ENCODE measurements at places on chromosomes 7 and 10.

DNA sequence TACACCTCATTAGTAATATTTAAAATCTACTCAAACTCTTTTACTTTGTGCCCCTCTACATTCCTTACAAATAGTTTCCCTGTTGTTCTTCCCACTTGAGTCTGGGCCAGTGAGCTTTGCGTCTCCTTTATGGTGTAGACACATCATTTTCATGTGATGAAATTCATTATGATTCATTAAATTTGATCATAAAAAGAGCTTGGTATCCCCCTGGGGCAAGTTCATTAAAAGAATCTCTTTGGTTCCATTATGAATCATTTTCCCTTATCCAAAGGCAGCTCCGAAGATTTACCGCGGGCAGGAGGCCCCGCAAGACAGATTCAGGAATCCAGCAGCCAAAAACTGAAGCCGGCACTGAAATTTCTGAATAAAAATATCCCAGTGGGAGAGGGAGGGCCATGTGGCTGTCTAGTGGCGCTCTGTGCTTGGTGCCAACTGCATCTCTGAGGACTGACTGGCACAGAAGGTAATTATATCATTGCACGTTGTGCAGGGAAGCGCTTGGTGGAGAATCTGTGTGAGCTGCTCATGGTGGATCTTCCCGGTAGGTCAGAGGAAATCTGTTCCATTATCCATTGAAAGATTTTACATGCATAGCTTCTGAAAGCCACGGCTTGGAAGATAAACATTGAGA, 151.4 kb upstream of the PITRM1 start:
- no peak for DNase-seq

- DNase-seq = no peak
Measured at GRCh38 chr10:69461243-69462025, 10.2 kb downstream of the TSPAN15 start.

DNA sequence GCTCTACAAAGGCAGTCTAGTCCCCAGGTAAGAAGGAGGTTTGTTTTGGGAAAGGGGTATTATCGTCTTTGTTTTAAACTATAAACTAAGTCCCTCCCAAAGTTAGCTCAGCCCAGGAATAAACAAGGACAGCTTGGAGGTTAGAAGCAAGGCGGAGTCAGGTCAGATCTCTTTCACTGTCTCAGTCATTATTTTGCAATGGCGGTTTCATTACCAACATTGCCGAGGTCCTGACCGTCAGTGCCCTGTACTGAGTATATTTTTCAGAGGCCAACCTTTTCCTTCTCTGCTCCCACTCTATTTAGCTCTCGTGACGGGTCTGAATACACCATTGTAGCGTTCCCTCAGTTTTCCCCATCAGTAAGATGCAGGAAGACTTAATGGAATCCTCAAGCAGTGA, 184.5 kb downstream of the PRKCQ start:
- DNase-seq = no peak

GRCh38 chr7:54874804-54875203, 115.8 kb upstream of the SEC61G start:
- no peak for DNase-seq

DNA sequence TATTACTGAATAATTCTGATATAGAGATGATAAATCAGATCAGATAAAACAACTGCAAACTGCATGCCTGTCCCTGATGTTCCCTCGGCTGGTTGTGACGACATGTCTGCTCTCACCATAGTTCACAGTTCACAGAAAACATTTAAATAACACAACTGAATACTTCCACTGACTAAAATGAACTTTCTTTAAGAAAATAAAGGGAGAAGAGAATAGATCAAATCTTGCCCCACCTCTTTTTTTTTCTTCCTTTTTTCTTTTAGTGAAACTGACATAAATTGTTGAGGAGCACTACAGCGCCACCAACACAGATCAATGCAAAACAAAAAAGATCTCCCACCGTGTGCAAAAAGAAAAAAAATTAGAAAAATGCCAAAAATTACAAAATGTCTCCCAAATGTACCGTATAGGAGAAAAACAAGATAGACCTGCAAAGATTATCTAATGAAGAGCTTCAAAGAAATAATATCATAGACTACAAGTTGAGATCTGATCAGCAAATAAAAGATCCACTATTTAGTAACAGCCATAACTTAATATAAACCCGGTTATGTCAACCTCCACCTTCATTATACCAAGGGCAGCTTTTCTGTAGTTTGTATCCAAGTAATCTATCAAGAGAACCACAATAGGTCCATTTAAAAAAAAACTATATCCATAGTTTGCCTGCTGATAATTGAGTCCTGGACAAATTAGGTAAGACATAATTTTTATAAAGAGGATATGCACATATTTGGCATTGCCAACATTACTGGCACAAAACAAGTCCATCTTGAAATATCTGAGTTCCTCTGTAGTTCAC, 30.7 kb upstream of the EPC1 start:
- no peak for DNase-seq

DNA sequence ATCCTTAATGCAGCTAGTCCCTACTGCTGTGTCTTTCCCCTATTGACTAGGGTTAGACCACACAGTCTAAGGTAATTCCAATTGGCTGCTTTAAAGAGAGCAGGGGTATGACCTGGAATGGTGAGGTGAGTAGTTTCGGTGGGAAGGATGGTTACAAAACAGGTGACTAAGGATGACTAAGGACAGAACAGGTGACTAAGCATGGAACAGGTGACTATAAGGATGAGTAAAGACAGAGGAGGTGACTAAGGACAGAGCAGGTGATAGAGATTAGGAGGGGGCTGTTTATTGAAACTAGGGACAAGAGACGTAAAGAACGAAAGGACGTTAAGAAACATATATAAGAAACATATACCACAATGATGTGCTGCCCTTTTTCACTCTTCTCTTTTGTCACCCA, 145.1 kb upstream of the TMEM106B start:
- no peak for DNase-seq

- no peak for DNase-seq
Measured at GRCh38 chr7:511476-512145, 8.0 kb downstream of the PDGFA start.

- no peak for DNase-seq
Measured at GRCh38 chr7:31893365-31893764, 176.8 kb downstream of the PDE1C start.

GRCh38 chr10:16966991-16967865, 150.0 kb upstream of the RSU1 start:
- no peak for DNase-seq

- DNase-seq = no peak
Measured at GRCh38 chr10:6625428-6625827, 45.4 kb upstream of the PRKCQ start.

GRCh38 chr10:6781133-6781770, 201.2 kb upstream of the PRKCQ start:
- no peak for DNase-seq

- DNase-seq = no peak
Measured at GRCh38 chr10:11536228-11536627, 75.2 kb downstream of the USP6NL start.

GRCh38 chr10:18601321-18601720, 50.1 kb downstream of the NSUN6 start:
- no peak for DNase-seq

GRCh38 chr10:90965720-90966119, 44.8 kb upstream of the ANKRD1 start:
- DNase-seq = no peak
